AG09319 (cell line): ENCODE measurements at places on chromosomes 11 and 22.

GRCh38 chr11:75276686-75277085 is 36.1 kb downstream of the TPBGL start:
- no peak for DNase-seq

- no peak for DNase-seq
These were observed 69.8 kb downstream of the FBLN1 start for GRCh38 chr22:45572444-45572843.

DNA sequence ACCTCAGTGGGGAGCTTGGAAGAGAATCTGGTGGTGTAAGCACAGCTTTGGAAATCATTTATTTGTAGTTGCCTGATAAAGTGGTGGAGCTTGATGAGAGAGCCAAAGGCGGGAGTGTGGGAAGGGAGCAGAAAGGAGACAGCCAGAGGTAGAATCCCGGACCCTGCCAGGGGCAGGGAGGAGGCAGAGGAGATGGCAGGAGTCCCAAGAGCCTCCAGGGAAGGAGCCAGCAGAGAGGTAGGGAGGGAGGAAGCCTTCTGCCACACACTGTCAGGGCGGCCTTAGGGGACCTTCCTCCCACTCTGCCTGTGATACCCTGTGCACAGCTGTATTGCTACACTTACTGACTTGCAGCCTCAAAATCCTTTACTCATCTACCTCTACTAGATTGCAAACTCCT is 15.4 kb downstream of the SCUBE2 start:
- DNase-seq: no peak

DNA sequence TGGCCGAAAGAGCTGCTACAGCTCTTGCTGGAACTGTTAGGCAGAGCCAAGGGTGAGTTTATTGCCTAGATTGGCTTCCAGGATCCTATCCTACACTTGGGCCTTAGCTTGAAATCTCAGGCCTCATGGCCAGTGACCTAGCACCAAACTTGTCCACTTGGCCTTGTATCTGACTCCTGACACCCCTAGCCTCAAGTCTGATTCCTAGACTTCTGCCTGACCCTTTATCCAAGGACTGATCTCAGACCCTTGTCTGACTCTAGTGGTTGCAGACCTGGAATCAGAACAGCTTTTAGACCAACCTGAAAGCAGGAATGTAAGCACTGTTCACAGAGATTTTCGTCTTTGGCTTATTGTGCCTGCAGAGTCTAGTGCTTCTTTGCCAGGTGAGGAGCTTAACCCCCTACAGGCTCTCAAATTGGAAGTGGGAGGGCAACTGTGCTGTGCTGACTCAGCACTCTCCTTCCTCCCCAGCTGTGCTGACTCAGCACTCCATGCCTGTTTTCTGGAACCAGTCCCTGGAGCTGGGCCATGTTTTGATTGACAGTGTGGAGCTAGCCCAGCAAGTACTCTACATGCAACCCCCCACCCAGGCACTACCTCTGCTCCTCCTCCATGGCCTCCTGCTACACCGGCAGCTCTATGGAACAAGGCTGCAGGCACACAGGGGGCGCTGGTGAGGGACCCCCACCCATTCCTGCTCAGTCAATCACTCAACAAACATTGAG is 35.1 kb downstream of the RRP8 start:
- peak; percentile 44 for DNase-seq

- no peak for DNase-seq
These were observed 1.5 kb downstream of the YPEL4 start for GRCh38 chr11:57647960-57648800.

DNA sequence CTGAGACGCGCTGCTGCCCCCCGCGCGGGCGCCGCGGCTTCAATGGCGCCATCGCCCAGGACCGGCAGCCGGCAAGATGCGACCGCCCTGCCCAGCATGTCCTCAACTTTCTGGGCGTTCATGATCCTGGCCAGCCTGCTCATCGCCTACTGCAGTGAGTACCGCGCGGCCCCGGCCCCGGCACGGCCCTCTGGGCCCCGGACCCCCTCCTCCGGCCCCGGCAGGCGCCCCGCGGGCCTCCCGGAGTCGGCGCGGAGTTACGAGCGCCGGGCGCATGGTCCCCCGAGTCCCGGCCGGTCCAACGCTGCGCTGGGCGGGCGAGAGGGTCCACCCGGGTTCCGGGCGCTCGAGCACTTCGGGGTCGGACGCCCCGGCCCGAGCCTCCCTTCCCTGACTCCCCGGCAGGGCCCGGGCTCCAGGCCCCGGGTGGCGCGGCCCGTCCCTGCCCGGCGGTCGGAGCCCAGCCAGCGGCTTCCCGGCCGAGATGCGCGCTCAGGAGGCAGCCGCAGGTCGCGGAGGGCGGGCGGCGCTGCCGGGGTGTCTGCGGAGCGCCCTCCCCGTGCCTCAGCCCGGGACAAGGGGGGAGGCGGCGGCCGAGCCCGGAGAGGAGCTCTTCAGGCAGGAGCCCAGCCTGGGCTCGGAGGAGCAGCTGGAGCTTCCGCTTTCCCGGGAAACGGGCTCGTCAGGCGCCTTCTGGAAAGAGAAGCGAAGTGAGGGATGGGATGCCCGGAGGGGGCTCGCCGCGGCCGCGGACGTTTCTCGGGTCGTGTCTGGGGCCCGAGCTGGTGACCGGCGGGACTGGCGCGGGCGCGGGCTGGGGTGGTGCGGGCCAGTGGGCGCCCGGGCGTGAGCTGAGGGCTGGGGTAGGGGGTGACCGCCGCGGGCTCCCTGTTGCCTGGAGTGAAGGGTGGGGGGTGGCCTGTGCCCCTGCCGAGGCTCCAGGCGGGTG is 1337.8 kb downstream of the BRD1 start:
- no peak for DNase-seq

GRCh38 chr11:14554959-14555358 is 34.8 kb upstream of the PSMA1 start:
- DNase-seq: no peak

DNA sequence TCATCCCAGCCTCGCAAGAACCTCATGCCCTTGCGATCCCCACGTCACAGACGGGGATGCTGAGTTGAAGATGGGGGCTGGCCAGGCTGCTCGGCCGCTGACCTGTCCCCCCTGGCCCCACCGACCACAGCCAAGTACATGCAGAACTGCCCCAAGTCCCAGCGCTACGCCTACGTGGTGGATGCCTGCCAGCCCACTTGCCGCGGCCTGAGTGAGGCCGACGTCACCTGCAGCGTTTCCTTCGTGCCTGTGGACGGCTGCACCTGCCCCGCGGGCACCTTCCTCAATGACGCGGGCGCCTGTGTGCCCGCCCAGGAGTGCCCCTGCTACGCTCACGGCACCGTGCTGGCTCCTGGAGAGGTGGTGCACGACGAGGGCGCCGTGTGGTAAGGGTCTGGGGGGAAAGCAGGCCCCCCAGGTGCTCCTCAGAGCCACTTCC is 10.0 kb downstream of the MUC5B start:
- DNase-seq: no peak

GRCh38 chr11:14645015-14645912 is 1.7 kb downstream of the PDE3B start:
- no peak for DNase-seq

DNA sequence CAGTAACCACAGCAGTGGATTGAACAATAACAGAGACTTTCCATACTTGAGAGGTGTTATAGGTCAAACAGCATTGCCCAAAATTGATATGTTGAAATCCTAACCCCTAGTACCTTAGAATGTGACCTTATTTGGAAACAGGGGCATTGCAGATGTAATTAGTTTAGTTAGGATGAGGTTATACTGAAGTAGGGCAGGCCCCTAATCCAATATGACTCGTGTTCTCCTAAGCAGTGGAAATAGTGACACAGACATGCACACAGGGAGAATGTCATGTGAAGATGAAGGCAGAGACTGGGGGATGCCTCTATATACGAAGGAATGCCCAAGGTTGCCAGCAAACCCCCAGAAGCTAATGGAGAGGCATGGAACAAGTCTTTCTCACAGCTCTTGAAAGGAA is 270.5 kb downstream of the TENM4 start:
- no peak for DNase-seq

DNA sequence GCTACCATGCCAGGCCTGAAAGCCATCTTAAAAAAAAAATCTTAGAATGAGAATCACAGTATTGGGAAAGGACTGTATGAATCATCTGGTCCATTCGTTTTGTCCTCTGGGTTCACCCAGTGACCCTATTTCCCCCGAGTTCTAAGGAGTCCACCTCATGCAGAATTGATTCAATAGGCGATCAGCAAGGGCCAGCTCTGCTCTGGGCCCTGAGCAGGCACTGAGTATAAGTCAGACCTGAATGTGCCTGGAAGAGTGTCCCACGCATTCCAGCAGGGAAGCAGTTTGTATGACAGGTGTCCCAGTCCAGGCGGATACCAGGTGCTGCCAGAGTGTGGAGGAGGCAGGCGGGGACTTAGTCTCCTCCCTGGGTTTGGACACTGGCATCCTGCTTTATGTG is 883 bp upstream of the HMOX1 start:
- no peak for DNase-seq

GRCh38 chr22:45908961-45909360 is 68.0 kb downstream of the WNT7B start:
- no peak for DNase-seq

DNA sequence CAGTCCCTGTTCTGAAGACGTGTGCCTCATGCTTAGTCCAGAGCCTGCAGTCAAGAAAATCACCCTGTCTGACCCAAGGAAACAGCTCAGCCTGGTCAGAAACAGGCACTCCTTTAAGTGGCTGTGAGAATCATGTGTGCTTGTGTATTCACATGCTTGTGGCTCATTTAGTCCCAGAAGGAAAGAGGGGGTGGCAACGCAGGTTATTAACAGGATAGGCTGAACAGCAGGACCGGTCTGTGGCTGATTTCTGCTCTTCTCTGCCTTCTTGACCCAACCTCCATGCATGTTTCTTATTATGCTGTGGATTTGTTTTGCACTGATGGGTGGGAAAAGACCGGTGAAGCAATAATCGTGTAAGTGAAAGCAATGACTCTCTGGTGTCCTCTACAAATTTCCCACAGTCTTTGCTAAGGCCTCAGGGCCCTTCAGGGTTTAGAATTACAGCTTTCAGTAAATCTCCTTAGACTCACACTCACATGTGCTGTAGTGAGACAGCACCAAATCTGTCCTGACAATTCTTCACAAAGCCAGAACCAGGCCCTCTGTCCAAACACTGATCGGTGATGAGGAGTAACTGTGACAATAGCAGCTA is 288.1 kb downstream of the ETS1 start:
- peak; percentile 96 for DNase-seq

GRCh38 chr11:117002639-117003299 is 95.5 kb downstream of the SIK3 start:
- no peak for DNase-seq

DNA sequence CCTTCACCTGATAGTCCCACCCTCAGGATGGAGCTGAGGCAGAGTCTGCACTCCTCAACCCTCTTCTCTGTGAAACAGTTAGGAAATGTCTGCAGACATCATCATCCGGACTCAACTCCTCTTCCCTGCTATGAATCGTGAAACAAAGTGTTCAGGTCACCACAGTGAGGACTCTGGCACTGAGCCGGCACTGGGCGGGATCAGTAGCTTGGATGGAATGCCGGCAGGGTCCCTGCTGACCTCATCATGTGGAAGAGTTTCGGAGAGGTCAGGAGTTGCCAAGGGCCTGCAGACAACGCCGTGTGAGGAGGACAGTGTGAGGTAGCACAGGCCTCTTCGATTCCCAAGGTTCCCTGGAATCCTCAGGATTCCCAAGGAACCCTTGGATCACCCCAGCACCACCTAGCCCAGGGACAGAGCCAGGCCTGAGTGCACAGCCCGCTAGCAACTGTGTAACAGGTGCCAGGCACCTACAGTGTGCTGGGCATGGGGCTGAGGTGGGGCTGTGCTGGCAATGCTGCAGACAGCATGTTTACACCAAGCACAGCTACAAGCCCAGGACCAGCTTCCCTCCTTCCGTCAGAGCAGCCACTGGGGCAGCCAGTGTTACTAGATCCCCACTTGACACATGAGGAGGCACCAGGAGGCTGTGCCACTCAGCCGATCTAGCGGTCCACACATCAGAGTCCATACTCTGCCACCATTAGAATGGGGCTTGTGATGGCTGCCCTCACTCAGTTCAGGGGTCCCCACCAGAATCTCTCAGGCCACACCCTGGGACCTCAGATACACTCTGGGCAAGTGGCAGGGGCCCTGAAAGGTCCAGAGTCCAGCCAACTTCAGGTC is 693 bp upstream of the LINC01488 start:
- no peak for DNase-seq

DNA sequence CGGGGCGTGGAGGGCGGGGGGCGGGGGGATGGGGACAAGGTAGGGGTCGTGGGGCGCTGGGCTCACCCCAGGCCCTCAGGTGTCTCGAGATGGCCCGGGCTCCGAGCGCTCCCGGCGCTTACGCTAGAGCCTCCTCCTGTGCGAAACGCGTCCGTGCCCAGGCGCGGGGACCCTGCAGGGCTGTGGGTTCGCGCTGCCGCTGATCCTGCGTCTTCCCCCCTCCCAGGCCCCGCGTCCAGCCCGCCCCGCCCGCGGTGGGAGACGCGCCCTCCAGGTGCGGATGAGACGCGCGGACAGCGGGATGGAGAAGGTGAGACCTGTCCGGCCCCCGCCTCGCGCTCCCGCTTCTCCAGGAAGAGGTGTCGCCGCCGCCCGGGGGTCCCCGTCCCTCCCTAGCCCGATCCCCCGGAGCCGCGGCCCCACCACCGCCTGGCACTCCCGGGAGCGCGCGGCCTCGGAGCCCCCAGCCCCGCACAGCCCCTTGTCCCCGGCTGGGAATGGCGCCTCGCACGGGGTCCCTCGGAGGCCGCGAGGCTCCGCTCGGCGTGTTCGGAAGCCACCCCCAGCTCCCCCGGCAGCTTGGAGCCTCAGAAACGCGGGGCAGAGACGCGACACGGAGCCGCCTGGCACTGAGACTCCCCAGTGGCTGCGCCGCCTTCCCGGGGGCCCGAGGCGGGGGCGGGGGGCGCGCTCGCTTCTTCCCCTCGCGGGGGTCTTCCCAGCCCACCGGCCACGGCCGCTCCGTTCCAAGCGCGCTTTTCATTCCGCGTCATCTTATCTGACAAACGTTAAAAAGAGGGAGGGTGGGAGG is 27.6 kb upstream of the TOLLIP start:
- DNase-seq: no peak

- DNase-seq: no peak
These were observed at the start of gene SLC15A3 for GRCh38 chr11:60951904-60952741. TSS of gene SLC15A3 (minus strand) at chr11:60952176. CDS start at chr11:60951551, 625 bp downstream.

DNA sequence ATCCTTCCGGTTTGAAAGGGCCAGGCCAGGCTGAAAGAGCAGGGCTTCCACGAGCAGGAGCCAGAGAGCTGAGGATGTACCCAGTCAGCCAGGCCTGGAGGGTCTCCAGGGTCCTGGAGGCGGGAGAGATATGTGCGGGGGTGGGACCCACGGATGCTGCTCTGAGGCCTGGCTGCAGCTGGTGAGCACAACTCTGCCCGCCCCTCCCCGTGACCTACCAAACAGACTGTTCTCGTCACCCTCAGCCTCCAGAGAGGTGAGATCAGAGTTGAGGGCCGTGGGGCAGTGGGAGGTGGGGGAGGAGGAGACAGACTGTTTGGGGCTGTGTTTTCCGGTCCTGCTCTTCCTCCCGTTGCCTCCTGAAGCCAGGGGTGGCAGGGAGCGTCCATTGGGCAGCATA is 42.2 kb downstream of the TRIOBP start:
- no peak for DNase-seq
